ENCODE measurements at places on chromosomes 2 and 18.

- DNase-seq, result no peak
Observed at GRCh38 chr2:79000008-79000576, 25.4 kb upstream of the REG3G start.

- DNase-seq, result no peak
Observed at GRCh38 chr2:6580982-6581381, 284.7 kb downstream of the CMPK2 start.

DNA sequence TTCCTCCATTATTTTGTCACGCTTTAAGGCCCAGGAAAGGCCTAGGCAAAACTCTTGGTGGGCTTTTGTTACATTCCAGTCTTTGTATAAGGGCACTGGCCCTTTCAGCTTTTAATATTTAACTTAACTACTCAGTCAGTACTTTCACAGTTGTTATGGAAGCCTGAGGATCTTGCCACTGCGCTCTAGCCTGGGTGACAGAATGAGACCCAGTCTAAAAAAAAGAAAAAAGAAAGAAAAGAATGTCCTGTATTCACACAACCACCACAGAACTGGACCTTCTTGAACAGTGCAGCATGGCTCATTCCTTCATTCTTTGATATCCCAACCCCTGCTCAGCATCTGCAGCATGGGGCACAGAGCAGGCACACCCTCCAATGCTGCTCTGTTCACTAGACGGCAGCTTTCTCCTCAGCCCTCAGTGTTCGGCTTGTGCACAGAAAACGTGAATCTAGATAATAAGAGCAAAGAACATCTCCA is 93.4 kb upstream of the MSH2 start:
- DNase-seq, result no peak

DNA sequence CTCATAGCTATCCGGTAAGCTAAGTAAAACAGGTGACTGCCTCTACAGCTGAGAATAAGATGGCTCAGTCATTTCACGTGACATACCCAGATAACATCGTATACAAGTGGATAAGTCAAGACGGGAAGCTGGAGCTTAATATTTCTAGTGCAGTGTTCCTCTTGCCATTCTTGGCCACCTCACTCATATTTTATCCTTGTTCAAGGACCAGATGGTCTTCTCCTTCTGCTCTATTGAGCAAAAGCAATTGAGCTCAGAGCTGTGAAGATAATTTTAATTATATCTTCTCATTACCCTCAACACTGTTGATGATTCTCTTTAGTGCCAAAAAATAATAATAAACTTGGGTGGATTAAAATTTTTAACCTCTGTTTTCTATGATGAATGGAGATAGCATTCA is 201.1 kb downstream of the DCC start:
- no peak for DNase-seq

- DNase-seq, result no peak
Observed at GRCh38 chr18:71036783-71037182, 747.9 kb downstream of the SOCS6 start.

DNA sequence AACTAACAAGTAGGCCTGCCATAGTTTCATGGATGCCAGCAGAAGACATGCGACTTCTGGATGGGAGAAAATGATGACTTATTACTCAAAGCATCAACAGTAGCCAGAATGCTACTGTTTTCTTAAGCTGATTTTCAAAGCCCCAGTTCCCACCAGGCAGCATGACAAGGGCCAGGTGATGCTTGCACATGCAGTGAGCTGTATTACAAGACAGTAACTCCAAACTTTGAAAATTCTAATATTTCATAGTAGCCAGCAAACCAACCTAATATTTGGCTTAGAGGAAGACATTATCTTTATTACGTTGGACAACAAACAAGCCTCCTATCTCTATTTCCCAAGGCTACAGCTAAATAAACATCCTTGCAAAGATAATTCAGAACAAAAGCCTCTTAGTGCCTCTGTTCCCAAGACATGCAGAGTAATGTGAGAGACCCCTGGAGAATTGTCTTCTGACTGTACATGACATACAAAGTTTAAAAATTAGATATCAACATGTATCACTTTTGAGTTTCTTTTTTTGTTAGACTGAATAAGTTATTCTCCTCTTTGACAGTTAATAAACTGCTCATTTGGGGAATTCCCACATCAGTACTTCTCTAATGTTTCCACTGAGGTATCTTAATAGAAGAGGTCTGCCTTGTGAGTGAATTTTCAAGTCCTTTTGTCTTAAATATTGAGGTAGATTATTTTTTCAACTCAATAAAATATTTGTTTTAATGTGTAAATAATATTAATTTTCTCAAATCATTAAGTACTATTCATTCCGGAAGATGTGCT is 367.6 kb upstream of the CWC22 start:
- no peak for DNase-seq

GRCh38 chr2:16615687-16616615 is 49.7 kb downstream of the CYRIA start:
- DNase-seq, result peak; percentile 82

DNA sequence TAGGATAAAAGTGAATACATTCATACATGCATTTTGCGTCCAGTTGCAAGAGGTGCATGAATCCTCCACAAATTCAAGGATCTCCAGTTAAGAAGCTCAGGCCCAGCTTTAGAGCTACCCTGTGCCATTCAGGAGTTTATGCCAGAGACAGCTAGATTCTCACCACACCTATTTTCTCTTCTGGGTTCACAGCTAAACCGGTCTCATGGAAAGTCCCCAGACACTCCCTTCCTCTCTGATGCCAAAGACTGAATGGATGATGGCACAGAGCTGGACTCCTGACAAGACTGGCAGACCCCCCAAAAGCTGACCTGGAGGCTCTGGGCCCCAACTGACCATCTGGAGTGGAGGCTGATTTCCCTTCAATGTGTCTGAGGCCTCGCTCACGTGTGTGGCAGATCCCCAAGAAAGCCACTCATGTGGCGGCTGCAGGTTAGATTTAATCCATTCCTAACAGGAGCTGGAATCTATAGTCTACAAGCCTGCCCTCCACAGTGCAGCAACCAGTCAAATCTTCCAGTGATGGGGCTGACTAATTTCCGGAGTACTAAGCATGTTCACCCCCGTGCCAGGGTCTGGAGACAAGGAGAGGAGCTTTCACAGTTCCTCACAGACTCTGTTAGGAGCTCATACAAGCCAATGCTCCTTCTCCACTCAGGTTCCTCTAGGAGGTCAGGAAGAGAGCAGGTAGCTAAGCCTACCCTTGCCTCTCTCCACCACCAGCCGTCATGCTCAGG is 257.1 kb downstream of the BCL11A start:
- DNase-seq, result no peak

DNA sequence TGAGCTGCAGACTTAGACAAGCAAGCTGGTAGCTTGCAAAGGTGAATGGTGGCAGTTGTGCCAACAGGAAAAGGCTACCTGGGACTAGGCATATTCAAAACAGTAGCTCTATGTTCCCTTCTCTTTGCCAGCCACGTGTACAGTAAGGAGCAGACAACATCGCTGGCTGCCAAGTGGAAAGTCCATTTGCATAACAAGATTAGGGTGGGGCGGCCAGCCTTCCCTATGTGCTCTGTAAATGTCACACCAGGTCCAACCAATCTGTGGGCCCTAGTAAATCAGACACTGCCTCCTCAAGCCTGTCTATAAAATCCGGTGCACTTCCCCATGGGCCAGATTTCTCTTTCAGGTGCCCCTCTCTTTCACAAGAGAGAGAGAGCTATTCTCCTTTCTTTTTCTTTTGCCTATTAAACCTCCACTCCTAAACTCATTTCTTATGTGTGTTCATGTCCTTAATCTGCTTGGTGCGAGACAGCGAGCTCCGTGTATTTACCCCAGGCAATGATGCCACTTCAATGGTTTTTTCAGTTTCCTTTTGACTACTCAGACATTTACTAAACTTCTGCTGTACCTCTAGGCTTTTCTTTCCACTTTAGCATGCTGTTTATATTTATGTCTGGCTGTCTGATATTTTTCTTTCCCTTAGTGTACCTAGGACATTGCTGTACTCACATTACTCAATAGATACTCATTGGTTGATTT is 297.4 kb upstream of the GCFC2 start:
- no peak for DNase-seq

DNA sequence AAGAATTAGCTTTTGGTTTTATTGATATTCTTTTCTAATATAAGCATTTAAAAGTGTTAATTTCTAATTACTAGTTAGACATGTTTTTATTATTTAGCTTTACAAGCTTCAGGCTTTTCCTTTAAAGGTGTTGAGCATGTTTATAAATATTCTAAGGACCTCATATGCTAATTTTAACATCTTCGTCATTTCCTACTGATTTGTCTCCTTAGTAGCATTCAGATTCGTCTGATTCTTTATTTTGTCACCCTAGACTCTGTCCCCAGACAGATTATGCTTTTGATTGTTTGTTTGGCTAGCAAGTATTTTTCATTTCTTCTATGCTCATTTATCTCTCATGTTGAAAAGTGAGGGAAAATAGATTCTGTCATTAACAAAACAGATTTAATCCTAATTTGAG is 51.7 kb downstream of the EIF5B start:
- DNase-seq, result no peak

DNA sequence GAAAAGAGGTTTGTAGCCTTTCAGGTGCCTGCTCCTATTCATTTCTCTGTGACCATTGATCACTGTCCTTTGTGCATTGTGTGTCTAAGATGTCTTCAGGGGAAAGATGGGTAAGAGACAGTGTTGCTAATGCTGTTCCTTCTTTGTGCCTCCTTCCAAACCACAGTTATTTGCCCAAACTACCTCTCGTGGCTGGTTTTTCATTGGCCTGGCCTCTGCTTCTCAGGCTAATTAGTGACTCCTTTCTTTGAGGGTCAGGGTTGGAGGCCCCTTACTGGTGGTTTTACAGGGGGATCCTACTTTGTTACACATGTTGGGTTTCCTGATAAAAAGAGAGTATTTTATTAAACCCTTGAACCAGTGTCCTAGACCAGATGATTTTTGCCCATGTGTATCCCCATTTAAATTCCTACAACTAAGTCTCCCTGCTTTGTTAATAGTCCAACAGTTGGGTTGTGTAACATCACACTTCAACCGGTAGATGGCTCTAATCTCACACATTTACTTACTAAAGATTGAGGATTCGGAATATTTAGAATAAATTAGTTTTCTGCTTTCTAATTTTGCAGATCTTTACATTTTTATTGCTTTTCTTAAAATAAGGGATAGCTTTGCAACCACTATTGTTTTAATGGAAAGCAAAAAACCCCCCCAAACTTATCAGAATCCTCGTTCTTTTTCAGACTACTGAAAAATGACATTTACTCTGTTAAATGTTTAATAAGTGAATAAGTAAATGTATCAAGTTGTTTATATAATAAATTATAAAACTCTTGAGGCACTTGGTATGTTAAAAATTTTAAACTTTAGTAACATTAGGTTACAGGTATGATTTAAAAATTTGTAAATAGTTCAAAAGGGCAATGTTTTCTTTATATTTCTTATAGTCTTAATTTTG is 2.4 kb downstream of the MARS2 start:
- DNase-seq, result no peak

DNA sequence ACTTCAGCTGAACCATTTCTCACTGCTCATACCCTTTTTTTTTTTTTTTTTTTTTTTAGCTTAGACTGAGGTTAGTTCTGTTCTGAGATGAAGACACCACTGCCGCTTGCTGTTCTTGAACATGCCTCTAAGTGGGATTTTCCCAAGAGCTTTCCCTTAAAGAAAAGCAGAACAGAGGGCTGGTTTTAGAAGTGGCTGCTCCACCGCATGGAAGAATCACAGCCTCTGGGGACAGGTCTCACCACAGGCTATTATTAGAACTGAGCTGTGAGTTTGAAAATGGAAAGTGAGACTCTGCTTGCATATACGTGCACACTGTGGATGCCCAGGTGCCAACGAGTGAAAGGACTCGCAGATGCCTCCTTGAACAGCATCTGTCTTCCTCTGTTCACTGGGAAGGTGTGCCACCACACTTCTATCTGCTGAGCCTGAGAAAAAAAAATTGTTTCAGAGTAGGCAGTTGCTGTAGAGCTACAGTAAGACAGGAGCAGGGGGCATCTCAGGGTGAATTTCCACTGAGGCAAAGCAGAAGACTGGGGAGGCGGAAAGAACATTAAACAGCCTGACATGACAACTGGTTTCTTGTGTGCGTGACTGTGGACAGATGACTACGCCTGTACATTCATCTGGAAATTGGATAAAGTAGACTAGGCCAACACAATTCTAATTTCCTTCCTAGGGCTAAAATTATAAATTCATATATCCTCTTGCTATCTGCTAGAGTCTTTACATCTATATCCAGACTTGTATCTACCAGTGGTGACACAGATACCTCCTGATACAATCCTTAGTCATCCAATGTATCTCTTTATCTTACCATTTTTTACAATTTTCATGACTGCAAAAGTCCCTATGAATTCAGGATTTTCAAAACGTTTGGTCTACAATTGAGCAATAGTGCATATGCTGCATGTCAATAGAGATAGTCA is 1045.7 kb upstream of the CELF4 start:
- DNase-seq, result no peak

DNA sequence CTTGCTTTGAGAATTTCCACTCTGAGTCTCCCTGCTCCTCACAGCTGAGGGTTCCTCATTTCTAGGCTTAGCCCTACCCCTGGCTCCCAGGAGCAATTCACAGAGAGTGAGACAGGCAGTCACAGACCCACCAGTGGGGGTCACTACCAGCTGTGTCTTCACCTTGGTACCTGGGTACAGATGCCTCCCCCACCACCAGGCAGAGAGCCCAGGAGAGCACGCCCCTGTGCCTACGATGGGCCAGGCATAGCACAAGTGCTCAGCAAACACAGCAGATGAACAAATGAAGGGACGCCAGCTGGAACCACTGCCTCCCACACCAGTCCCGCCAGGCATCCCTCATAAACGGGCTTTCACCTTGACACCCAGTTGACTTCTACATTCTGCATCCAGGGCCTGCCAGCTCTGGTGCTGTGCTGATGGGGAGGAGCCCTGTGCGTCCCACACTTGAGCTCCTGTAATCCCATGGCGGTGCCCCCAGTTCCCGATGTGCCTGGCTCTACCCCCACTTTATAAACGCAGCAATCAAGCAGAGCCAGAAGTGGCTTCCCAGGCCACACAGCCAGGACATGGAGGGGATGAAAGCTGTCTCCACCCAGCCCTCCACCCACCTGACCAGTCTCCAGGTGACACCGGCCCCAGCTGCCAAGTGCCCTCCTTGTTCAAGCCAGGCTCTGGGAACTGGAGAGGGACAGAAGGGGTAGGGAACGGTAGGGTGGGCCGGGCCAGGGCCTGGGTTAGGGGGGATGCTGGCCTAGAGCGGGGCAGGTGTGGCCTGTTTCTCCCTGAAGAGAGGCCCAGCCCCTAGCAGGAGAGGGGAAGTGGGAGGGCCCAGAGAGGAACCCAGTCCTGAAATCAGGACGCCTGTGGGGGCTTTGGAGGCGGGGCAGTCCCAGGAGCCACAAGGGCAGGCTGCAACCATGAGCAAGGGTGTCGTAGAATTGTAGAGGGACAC is 42.5 kb downstream of the SCTR start:
- DNase-seq, result no peak
